ENCODE measurements at places on chromosomes 12 and 14.

GRCh38 chr12:55982319-55982936, 8.6 kb downstream of the RAB5B start:
- no peak overlapping the region for H3K27ac ChIP-seq
- H3K4me1 ChIP-seq = peaks cover 8% of the 10 kb centered on the region
- H3K36me3 ChIP-seq = peaks cover 24% of the 10 kb centered on the region
- DNase-seq = no peak
- no peak overlapping the region for H3K4me3 ChIP-seq
- no peaks in the 10 kb centered on the region for H3K27me3 ChIP-seq

- no peaks in the 10 kb centered on the region for H3K27me3 ChIP-seq
- peaks cover 35% of the 10 kb centered on the region for H3K36me3 ChIP-seq
- peak overlapping the region; percentile 12 for H3K4me3 ChIP-seq
- H3K27ac ChIP-seq = peak overlapping the region; percentile 71
- peak; percentile 91 for DNase-seq
These were observed 39.4 kb downstream of the SH2B3 start for GRCh38 chr12:111444925-111445725.

DNA sequence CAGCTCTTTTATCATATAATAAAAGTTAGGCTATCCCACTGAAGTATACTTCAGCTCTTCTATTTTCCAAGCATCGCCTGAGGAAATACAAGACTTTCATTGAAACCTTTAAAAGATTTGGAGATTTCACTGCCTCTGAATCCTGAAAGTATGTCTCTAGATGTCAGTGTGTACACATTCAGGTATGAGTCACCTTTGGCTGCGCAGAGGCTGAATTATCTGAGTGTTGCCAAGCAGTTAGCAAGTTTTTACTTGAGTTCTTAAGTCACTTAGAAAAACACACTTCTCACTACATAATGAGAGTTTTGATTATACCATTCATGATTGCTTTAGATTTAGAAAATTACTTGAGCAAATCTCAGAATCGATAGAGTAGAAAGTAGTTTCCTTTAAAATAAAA, 210.3 kb downstream of the TMTC2 start:
- no peaks in the 10 kb centered on the region for H3K36me3 ChIP-seq
- no peaks in the 10 kb centered on the region for H3K4me1 ChIP-seq
- no peaks in the 10 kb centered on the region for H3K27me3 ChIP-seq

DNA sequence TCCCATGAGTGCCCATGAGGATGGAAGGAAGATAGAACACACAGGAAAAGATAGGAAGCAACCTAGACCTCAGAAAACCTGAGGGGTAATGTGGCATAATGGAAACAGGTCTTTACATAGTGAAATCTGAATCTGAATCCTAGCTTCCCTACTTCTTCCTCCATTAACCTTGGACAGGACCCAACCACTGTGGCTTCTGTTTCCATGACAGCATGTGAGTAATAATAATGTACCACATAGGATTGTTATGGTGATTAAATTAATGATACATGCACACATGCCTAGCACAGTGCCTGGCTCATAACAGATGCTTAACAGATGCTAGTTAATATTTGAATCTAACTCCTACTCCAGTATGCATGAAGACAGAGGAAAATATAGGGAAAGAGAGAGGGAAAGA, 11.2 kb downstream of the TTC9 start:
- no peaks in the 10 kb centered on the region for H3K27me3 ChIP-seq
- peak overlapping the region; percentile 30 for H3K27ac ChIP-seq
- no peak overlapping the region for H3K4me3 ChIP-seq
- H3K4me1 ChIP-seq = peaks cover 87% of the 10 kb centered on the region
- no peaks in the 10 kb centered on the region for H3K36me3 ChIP-seq

- peaks cover 34% of the 10 kb centered on the region for H3K4me1 ChIP-seq
- no peak overlapping the region for H3K27ac ChIP-seq
- H3K27me3 ChIP-seq = no peaks in the 10 kb centered on the region
- H3K36me3 ChIP-seq = peaks cover 79% of the 10 kb centered on the region
These were observed 163.6 kb downstream of the PRKCH start for GRCh38 chr14:61484826-61485584.

GRCh38 chr14:89618811-89619551, 201.9 kb upstream of the FOXN3 start:
- H3K4me1 ChIP-seq = peaks cover 60% of the 10 kb centered on the region
- H3K36me3 ChIP-seq = no peaks in the 10 kb centered on the region
- H3K27ac ChIP-seq = peak overlapping the region; percentile 80

DNA sequence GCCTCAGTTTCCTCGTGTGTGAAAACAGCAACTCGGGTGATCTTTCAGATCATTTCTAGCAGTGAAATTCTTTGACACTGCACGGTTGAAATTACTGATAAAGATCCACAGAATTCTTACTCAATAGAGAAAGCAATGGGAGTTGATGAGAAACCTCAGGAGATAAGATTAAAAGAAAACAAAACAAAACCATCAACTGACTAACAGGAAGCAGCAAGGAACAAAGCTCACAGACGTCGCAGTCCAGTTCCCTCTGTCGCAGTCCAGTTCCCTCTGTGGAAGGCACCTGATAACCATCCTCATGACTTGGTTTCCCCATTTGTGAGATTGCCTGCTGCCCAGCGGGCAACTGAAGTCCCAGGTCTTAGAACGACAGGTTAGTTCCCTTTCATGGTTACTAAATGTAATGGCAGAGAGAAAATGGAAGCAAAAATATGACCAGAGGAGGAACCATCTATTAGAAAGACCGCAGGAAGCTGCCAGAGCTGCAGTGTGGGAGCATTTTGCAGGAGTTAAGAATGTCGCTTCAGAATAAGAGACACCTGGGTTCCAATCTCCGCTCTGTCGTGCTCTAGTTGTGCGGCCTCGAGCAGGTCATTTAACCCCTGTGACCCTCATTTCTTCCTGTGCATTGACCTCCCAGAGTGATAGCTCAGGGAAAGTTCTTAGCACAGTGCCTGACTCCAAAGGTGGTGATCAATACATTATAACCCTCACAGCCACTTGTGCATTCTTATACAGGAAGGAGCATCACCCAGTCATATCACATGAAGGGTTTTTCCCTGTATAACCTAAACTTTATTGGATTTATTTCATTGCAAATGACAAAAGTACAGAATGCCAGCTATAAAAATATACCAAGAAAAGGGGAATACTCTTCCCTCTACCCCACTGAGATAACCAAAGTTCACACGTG, 5.1 kb upstream of the MED13L start:
- H3K27me3 ChIP-seq = no peaks in the 10 kb centered on the region
- H3K4me1 ChIP-seq = peaks cover 12% of the 10 kb centered on the region
- no peaks in the 10 kb centered on the region for H3K36me3 ChIP-seq
- DNase-seq = no peak
- no peak overlapping the region for H3K27ac ChIP-seq
- peak overlapping the region; percentile 39 for H3K4me3 ChIP-seq

GRCh38 chr14:77007183-77007974, 21.1 kb downstream of the IRF2BPL start:
- H3K27ac ChIP-seq = no peak overlapping the region
- H3K4me3 ChIP-seq = no peak overlapping the region

- no peaks in the 10 kb centered on the region for H3K27me3 ChIP-seq
- no peak for DNase-seq
- H3K4me3 ChIP-seq = no peak overlapping the region
- H3K36me3 ChIP-seq = no peaks in the 10 kb centered on the region
These were observed 61.4 kb upstream of the ATXN7L3B start for GRCh38 chr12:74476234-74476633.

DNA sequence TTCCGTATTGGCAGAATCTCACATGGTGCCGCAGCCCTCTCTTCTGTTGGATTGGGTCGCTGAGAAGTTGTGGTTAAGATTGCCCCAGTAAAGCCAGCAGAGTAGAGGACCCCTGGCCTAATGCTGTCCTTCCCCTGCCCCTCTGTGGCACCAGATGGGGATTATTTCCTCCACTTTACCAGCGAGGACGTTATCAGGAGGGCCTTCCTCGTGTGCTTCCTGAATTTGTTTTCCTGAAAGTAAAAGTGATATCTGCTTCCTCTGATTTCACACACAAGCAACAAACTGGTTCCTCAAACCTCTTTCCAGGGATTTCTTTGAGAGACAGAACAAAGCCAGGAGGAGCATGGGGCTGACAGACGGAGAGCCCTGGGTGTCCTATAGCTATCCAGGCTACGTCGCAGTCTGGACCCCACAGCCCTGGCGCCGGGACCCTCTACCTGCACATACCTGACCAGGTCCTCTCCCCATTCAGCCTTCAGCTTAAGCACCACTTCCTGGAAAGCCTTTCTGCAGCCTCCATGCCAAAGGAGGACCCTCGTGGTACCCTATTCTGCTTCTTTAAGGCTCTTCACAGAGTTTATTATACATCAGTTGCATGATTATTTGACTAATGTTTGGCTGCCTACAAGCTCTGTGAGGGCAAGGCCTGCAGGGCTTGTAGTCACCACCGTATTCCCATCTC, 314.8 kb upstream of the FKBP4 start:
- no peaks in the 10 kb centered on the region for H3K36me3 ChIP-seq
- no peak overlapping the region for H3K4me3 ChIP-seq
- no peak for DNase-seq
- no peaks in the 10 kb centered on the region for H3K4me1 ChIP-seq
- H3K27ac ChIP-seq = no peak overlapping the region
- H3K27me3 ChIP-seq = no peaks in the 10 kb centered on the region
